NCI-H1048 (cell line): ENCODE measurements at places on chromosomes 16 and 17.

DNA sequence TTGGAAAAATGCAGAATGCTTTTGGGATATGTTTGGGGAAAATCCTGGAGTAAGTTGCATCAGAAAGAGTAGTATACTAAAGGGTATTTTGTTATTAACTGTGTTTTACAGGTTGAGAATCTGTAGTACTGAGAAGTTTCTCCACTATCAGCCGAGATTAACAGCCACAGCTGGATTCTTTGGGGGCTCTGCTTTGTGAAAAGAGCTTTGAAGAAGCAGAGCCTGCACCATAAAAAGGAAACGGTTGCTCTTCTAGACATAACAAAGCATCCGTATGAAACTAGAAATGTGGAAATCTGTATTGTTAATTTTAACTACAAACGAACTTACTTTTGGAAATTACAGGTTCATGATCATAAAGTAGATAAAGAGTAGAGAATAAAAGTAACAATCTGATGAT, 5.3 kb downstream of the NLK start:
- DNase-seq, result no peak

- DNase-seq, result no peak
Observed at GRCh38 chr17:4901648-4902344, 1.1 kb downstream of the CHRNE start.

- DNase-seq, result no peak
Observed at GRCh38 chr17:39822051-39822451, 42.1 kb downstream of the IKZF3 start.

DNA sequence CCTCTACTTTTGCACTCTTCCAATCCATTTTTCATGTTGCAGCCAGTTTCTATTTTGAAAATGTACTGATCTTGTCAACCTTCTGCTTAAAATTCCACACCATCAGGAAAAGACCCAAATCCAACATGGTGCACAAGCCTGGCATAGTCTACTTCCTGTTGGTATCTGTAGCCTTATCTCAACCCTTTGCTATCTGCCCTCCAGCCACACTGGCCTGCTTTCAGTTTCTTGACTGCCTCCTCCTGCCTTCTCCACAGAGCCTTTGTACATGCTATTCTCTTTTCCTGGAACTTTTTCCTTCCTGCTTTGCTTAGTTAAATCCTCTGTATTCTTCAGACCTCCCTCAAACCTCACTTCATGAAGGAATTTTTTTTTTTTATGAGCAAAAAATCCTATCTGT, 31.5 kb downstream of the NLRP1 start:
- DNase-seq, result no peak

DNA sequence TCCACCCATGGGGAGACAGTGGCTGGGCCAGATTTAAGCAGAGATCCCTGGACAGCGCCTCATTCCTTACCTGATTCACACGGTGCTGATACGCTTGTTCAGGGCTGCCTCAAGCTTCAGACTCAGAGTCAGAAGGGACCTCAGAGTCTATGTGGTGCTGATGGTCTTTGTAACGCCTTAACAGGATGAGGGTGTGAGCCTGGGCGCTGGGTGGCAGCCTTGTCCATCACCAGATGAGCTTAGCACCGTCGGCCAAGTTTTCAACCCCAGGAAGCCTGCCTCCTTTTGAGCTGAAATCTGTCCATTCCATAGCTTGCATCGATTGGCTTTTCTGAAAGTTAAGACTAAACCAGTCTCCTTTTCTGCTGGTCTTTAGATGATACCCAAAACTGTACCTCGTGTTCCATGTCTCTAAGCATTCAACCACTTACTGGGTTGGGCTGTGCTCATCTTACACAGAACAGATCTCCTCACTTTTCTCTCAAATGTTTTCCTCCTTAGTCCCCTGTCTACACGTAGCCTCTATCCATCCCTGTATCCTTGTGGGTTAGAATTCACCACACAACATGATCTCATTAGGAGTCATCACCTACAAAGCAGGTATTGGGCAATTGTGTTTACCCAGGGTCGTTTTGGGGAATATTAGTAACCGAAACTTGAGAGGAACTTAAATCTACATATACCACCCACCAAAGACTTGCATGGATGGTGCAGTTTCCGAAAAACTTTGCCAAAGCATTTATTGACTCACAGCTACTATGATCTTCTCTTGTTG, 573.4 kb downstream of the CDH13 start:
- no peak for DNase-seq

DNA sequence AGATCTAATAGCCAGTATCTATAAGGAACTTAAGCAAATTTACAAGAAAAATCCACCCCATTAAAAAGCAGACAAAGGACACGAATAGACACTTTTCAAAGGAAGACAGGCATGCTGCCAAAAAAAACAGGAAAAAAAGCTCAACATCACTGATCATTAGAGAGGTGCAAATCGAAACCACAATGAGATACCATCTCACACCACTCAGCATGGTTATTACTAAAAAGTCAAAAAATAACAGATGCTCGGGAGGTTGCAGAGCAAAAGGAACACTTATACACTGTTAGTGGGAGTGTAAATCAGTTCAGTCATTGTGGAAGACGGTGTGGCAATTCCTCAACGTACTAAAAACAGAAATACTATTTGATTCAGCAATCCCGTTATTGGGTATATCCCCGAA, 9.6 kb downstream of the STX8 start:
- DNase-seq, result no peak

- DNase-seq, result no peak
Observed at GRCh38 chr16:53849994-53850393, 146.0 kb downstream of the FTO start.

DNA sequence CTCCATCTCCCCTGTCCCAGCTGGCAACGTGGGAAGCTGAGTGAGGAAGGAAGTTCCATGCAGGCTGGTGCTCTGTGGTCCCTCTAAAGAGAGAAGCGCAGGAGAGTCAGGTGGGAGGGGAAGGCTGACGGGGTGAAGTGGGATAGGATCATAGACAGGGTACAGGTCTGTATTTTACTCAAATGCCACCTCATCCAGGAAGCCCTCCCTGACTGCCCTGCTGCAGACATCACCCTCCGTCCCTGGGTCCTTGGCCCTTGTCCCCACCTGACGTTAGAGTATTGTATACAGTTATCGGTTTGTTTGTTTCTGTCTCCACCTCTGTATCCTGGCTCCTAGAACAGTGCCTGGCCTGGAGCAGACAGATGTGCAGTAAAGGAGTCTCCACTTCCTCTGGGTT, 11.7 kb downstream of the CANT1 start:
- DNase-seq, result no peak

DNA sequence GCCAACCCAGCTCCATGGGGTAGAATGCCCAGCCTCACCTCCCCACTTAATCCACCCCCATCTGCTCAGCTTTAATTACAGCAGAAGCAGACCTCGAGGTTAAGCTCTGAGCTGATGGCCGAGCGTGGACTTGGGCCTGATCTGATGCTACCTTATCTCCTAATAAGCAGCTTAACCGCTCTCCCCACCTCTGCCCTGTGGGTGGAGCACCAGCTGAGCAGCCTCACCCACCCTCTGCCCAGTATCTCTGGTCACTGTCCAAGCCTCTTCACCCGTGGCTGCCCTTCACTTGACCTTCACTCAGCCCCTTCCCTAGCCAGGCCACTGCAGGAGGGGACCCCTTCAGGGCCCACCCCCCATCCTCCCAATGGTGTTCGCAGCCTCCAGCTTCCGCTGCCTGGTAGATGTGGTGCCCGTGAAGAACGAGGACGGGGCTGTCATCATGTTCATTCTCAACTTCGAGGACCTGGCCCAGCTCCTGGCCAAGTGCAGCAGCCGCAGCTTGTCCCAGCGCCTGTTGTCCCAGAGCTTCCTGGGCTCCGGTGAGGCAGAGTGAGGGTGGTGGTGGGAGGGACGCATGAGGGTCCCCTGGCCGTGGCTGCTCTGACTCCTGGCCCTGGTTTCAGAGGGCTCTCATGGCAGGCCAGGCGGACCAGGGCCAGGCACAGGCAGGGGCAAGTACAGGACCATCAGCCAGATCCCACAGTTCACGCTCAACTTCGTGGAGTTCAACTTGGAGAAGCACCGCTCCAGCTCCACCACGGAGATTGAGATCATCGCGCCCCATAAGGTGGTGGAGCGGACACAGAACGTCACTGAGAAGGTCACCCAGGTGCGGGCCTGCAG, 6.8 kb downstream of the KCNH6 start:
- DNase-seq, result no peak

GRCh38 chr17:14307560-14308024, 6.7 kb downstream of the HS3ST3B1 start:
- no peak for DNase-seq

- DNase-seq, result no peak
Observed at GRCh38 chr16:48158296-48158695, 2.5 kb upstream of the ABCC12 start.

GRCh38 chr17:68394608-68395331, 62.5 kb downstream of the WIPI1 start:
- DNase-seq, result no peak

DNA sequence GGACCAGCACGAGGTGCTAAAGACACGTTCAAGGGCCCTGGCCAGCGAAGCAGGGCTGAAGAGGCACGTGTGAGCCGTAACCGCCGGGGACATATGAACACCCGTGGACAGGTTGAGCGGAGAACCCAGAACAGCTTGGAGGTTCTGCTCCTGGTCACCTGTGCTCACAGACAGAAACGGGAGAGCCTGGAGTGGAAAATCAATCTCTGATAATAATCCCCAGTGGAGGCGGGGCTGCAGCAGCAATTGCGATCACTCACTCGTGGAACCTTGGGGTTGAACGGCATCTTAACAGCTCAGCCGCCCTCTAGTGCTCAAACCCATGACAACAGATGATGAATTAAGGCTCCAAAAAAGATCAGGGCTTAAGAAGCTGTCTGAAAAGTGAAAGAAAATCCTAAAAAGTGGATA, 25.6 kb downstream of the WIPI1 start:
- DNase-seq, result no peak

DNA sequence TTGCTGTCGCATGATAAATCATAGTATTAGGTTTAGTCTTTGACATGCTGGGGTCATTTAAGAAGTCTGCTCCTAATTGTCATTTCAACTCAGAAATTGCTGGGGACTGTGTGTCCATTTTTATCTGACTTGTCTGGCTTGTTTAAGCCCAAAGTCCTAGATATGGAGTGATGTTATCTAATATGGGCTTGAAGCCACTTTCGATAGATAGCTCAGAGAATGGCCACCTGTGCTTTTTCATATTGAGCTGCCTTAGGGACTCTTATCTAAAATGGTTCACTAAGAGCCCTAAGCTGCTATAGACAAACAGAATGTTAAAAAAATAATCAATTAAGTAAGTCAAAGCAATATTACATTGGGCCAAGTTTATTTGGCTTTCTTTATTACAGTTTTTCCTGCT, 81.6 kb upstream of the CNTNAP4 start:
- no peak for DNase-seq

DNA sequence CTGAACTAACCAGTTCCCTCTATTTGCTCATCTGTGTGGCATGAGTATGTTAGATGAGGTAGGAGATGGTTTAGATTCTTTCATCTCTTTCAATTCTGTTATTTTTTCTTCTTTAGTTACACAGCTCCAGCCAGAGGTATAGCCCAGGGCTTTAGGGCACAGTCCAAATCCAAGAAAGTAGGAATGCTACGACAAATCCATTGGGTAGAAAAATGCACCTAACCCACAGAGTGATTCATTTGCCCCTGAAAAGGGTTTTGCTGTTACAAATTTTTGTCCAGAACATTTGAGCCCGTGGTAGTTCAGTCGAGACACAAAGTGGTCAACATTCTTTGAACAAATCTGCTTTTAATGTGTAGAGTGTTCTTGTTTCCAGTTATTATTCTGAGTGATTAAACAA, 250.7 kb downstream of the HS3ST3A1 start:
- no peak for DNase-seq

DNA sequence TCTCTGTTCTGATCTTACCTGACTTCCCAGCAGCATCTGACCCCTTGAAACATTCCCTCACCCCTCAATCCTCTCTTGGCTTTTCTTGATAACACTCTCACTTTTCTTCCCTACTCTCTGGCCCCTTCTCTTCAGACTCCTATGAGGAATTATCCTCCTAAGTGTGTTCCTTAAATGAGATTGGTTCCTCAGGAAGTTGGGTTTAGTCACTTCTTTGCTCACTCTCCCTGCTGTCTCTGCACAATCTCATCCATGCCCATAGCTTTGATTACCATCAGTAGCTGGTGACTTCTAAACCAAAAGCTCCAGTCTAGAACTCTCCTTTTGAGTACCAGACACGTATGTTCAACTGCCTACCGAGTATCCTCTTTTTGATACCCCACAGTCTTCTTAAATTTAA, 13.0 kb downstream of the MED24 start:
- DNase-seq, result no peak

DNA sequence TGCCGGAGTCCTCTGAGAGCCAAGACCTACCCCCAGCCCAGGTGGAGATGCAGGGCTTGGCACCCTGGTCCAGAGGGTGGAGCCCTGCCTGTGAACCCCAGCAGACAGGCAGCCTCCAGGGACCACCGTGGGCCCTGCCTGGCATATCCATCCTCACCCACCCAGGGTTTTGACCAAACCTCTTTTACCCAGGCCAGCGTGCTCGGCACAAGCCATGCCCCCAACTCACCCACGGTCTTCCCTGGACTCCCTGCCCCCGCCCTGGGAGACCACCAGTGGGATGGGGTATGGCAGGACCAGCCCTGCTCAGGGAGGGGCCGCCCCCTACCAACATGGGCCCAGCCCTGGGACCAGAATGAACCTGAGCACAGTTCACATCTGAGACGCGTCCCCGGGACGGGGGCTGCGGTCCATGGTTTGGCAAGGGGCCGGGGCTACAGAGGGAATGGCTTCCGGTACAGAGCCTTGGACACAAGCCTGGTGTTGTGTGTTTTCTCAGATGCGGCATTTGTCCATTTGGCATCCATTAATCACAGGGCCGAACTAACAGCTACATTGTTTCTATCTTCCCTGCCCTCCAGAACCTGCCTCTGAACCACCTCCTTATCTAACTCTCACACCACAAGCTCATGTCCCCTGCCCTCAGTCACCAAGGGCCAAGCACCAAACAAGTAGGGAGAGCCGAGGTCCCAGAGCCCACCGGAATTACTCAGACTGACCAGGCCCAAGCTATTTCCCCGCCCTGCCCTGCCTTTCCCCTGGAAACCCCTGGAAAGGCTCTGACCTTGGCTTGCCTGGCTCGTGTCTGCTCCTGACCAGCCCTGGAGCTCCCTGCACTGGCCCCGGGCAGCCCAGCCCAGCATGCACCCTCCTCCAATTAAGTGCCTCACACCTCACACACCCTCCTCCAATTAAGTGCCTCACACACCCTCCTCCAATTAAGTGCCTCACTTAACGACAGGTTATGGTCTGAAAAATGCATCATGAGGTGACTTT, 14.1 kb downstream of the HS3ST6 start:
- DNase-seq, result no peak

DNA sequence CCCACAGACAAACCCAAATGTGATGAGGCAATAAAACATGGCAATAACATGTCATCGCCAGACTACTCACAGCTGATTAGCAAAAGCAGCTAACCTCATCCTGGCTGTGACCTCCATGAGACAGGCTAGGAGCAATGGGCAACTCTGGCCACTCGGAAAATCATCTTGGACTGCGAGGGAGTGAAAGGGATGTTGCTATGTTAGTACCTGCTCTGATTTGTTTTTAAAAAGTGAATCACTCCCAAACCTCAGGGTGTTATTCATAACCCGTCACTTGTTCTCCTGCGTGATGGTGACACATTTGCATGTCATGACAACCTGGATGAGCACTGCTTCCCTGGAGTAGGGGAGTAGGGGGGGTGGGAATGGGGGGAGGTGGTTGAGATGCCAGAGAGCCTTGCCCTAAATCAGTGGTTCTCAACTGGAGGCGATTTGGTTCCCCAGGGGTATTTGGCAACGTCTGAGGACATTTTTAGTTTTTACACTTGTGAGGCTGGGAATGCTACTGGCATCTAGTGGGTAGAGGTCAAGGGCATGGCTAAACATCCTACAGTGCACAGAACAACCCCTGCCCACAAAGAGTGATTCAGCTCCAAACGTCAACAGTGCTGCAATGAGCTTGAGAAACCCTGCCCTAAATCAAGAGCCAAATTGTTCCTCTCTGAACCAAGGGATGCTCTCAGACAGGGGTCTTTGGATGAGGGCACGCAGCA, 241.7 kb downstream of the SOX9 start:
- DNase-seq, result no peak
